ENCODE measurements at places on chromosomes 5 and 9.

GRCh38 chr9:113941526-113941925, 65.4 kb downstream of the ZNF618 start:
- no peak for DNase-seq

DNA sequence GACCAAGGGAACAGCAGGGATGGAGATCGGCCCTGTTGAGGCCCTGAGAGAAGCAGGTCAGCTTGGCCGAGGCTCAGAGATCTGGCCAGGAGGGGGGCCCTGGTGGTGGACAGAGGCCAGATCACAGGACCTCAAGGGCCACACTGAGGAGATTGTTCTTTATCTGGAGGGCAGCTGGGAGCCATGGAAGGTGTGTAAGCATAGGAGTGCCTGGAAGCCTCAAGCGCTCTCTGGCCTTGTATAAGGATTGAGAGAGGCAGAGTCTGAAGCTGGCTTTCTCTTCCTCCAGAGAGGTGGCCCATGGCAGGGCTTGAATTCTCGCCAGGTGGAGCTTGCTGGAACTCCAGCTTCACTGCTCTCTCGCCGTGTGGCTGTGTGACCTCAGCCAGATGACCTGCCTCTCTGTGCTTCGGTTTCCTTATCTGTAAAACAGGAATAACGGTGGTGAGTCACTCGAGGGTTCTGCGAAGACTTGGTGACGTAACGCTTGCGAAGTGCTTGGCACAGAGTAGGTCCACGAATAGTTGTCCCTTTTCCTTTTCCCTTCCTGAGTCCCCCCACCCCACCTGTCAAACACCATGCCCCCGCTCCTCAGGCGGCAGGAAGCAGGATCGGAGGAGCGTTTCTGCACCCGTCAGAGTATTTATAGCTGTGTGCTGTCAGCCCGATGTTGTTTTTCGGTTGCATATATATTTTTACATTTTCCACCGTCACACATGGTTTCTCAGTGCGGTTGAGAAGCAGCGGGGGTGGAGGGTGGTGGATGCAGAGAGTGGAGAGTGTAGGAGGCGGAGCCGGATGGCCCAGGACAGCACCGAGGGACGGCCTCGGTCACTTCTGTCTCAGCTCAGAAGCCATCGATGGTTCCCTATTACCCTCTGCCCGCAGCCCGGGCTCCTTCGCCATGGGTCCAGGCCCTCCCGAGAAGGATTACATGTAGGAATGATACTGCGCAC, 17.0 kb upstream of the CRB2 start:
- no peak for DNase-seq

GRCh38 chr9:11319538-11319937, 706.7 kb upstream of the PTPRD start:
- no peak for DNase-seq

DNA sequence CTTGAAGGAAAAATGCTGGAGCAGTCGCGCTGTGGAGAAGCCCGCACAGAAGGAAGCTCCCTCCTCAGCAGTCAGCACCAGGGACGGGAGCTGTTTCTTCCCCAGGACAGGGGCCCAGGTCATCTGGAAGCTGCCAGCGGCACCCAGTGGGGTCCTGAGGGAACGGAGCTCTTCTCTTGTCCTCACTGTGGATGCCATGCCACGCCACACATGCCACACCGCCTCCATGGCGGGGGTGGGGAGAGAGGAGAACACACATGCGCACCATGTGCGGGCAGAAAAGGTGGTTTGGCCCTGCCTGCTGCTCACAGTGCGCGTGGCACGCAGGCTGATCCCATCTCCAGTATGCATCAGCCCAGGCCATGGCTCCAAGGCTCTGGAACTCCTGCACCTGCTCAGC, 41.7 kb upstream of the ZNF354B start:
- no peak for DNase-seq

DNA sequence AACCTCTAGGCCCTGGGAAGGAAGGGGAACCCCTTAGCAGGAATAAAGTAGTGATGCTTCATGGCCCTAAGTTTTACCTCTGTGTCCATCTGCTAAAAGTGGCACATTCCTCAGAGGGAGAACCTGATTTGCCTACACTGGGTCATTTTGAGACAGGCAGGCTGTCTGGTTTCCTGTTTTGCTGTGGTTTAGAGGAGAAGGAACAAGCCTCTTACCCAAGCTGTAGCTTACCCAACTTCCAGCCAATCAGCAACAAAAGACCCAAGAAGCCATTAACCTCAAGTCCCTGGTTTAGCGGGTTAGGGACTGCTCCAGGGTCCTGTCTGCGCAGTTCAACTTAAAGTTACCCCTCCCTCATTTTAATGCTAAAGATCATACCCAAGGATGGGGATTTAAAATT, 411.0 kb downstream of the MAT2B start:
- no peak for DNase-seq

- DNase-seq, result no peak
Observed at GRCh38 chr5:92939428-92939827, 641.6 kb downstream of the NR2F1-AS1 start.

- no peak for DNase-seq
Observed at GRCh38 chr9:69474821-69475220, 149.8 kb downstream of the ENTREP1 start.

DNA sequence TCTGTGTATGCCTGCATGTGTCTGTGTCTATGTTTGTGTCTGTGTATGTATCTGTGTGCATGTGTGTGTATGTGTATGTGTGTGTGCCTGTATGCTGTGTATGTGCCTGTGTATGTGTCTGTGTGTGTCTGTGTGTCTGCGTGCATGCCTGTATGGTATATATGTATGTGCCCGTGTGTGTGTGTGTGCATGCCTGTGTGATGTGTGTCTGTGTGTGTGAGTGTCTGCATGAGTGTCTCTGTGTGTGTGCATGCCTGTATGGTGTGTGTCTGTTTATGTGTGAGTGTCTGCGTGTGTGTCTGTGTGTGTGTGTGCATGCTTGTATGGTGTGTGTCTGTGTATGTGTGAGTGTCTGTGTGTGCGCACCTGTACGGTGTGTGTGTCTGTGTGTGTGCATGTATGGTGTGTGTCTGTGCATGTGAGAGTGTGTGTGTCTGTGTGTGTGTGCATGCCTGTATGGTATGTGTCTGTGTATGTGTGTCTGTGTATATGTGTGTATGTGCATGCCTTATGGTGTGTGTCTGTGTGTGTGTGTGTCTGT, 137.1 kb upstream of the IRX2 start:
- no peak for DNase-seq

GRCh38 chr9:3348169-3348568, 177.6 kb downstream of the RFX3 start:
- DNase-seq, result no peak

DNA sequence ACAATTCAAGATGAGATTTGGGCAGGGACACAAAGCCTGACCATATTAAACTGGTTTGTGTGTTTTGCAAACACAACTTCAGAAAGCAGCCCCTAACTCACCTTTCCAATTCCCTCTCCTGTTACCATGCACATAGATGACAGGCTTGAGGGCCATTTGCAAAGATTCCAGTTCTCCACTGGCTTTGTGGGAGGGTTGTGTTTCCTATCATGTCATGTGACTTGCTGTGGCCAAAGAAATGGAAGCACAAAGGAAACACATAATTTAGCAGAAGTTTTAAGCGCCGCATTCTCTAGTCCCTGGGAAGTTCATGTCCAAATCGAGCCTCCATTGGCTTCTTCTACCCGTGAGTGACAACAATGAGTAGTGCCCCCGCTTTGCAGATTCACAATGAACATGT, 57.9 kb upstream of the CDH6 start:
- DNase-seq, result no peak
